Renal pelvis (tissue), 12 donors: ENCODE measurements at places on chromosomes 1 and 21.
A peak's percentile ranks its signal among the peaks of the same experiment; 100 is the strongest.

- DNase-seq: no peak
Measured at GRCh38 chr1:184449916-184450315, 63.1 kb downstream of the C1orf21 start.

DNA sequence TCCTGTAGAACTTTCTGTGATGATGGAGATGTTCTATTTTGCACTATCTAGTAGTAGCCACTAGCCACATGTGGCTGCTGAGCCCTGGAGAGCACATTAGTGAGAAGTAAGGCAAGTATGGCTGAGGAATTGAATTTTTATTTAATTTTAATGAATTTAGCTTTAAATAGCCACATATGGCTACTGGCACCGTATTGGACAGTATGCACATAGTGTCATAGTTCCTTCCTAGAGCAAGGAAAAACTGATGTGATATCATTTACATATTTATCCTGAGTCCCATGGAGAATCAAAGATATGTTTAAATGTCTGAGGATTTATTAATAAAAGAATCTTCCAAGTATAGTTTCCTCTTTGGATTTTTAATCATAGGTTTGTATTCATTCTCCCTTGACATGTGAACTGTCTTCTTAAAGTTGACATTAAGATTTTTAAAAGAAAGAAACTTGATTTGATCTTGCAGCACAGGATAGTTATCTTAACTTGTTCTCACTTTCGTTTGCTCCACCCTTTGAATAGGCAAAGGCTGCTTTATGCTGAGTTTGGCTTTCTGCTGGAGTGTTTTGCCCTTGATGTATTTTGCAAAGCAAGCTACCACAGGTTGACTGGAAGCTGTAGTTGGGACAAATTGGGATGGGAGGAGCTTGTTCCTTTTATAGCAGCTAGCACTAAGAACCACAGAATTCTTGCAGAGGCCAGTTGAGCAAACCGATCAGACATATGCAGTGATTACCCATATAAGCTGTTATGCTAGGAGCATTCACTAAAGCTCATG lies 129.7 kb downstream of the VPS13D start:
- DNase-seq: no peak

- no peak for DNase-seq
Measured at GRCh38 chr1:17633654-17634053, 94.2 kb downstream of the ARHGEF10L start.

GRCh38 chr21:36471254-36471723 lies 8.6 kb downstream of the CLDN14 start:
- DNase-seq: no peak

GRCh38 chr1:110879758-110880606 lies 7.0 kb downstream of the CD53 start:
- no peak for DNase-seq

GRCh38 chr1:222697203-222697602 lies 15.1 kb downstream of the AIDA start:
- DNase-seq: no peak

- peak; percentile 23 for DNase-seq
Measured at GRCh38 chr21:31732597-31733550, 956 bp upstream of the SCAF4 start.

DNA sequence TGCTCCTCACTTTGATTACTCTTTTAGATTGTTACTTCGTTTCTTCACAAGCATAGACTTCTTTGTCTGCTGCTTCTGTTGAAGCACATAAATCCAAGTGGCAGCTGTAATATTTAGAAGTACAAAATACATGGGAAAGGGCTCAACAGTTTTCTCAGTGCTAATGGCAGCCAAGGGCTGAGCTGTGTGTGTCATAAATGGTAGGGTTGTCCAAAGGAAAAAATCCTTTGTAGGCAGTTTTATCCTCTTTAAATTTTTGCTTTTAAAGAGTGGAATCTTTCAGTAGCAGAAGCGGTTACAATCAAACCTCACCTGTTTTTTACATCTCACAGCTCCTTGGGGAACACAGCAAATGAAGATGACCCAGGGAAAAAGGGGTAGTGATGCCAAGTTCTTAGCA lies 650.8 kb downstream of the PLPP3 start:
- DNase-seq: no peak
